CD4-positive, alpha-beta T cell treated with Interleukin-10 for 1 hour (primary cell): ENCODE measurements at places on chromosomes 1 and 21.

- DNase-seq, result no peak
These were observed 9.8 kb downstream of the RAP1A start for GRCh38 chr1:111629190-111629954.

DNA sequence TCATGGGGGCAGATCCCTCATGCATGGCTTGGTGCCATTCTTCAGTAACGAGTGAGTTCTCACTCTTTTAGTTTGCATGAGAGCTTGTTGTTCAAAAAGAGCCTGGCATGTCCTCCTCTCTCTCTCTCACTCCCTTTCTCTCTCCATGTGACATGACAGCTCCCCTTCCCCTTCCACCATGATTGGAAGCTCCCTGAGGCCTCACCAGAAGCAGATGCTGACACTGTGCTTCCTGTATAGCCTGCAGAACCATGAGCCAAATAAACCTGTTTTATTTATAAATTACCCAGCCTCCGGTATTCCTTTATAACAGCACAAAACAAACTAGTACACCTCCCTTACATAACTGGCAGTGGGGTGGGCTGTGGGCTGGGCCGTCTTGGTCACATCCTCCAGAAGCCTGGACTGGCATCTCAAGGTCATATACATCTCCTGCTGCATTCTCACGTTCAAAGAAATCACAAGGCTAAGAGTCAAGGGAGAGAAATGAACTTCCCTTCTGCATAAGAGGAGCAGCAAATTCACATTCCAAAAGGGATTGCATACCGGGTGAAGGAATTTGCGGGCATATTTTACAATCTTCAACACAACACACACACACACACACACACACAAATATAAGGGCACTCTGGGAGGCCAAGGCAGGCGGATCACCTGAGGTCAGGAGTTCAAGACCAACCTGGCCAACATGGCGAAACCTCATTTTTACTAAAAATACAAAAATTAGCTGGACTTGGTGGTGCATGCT is 2.3 kb upstream of the CCSAP start:
- DNase-seq, result no peak

DNA sequence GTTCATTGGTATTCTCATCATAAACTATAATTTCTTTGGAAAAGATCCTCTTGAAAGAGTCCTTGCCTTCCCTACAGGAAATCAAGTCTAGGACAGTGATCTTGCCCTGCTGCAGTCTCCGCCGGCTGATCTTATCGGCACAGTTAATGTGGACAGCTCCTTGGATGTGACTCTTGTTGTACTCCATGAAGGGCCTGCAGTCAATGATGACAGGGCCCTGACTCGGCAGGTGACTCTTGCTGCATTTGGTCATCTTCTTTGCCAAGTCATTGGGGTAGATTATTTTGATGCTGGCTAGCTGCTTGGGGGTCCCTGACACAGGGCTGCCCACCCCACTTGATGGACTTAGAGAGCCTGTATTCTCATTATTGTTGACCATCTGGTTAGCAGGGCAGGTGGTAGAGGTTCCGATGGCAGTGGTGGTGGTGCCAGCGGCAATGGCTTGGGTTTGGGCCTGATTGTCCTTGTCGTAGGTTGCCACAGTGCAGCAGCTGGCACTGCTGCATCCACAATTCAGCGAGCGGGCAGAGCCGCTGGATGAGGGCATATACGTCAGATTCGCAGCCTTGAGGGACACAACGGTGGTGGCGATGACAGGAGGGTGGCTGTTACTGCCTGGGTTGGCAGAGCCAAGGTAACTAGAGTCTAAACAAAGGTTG is 2.7 kb downstream of the DUSP10 start:
- DNase-seq, result no peak

DNA sequence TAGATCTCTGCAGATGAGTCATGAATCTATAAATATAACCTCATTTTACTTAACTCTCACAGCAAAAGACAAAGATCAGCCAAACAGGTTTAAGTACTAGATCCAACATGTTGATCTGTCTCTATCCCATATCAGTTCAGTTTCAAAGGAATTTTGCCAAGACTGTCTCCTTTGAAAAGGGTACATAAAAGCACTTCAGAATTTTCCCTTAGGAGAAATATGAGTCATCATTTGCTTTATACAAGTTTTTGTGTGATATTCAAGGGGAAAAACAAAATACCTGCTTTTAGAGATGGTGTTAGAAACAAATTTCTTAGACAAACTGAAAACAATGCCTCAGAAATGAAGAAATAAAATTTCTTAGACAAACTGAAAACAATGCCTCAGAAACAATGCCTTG is 73.5 kb upstream of the LRRC7 start:
- no peak for DNase-seq
